GM18507 (cell line): ENCODE measurements at places on chromosomes 1 and 21.

- no peak for DNase-seq
Observed at GRCh38 chr1:10836726-10837125, 40.3 kb upstream of the CASZ1 start.

- DNase-seq, result no peak
Observed at GRCh38 chr1:15633756-15634420, 16.6 kb downstream of the DDI2 start.

DNA sequence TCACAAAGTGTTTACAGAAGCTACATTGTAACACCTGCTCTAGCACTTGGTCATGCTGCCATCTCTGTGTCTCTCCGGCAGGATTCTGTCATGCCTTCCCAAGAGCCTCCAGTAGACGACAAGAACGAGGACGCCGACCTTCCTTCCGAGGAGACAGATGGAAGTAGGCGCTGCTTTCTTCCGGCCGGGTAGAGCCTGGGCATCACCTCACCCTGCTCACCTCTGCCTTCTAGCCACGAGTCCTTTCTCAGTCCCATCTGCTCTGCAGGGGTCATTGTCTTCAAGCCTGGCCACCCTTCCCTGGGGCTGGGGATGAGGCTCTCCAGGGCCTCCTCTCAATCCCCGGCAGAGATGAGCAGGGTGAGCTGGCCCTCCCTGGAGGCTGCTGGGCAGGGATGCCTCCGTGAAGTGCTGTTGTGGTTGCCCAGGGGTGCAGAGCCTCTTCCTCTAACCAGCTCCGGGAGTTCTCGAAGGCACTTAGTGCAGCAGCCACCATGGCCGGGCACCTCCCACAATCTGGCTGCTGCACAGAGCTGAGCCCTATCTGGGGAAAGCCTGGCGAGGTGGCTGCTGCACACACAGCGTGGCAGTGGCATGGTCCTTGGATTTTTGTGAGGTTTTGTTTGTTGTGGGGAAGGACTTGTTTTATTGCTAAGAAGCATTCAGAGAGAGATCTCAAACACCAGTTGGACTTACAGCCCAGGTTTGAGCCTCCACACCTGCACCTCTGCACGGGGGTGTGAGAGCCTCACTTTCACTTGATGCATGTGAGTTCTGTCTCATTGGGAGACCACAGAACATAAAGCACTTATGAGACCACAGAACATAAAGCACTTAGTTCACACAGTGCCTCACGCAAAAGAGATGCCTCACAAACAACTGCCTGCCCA lies 48.4 kb downstream of the FAAP20 start:
- no peak for DNase-seq

DNA sequence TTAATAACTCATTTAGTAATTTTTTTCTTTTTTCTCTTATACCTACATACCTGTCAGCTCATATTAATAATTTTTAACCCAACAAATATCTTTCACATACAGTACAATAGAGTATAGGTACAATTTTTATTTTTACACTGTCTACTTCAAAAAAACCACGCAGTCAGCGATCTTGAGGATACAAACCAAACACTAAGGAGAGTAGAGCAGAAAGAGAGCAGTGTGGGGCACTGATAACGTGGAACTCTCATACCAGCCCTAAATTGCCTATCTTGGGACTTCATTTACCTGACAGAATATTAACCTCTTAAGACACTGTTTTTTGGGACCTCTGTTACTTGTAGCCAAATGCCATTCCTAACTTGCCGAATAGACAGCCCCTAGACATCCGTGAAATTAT lies 5.5 kb downstream of the TRMT1L start:
- no peak for DNase-seq

- DNase-seq, result no peak
Observed at GRCh38 chr21:15366555-15366954, 301.8 kb upstream of the NRIP1 start.

DNA sequence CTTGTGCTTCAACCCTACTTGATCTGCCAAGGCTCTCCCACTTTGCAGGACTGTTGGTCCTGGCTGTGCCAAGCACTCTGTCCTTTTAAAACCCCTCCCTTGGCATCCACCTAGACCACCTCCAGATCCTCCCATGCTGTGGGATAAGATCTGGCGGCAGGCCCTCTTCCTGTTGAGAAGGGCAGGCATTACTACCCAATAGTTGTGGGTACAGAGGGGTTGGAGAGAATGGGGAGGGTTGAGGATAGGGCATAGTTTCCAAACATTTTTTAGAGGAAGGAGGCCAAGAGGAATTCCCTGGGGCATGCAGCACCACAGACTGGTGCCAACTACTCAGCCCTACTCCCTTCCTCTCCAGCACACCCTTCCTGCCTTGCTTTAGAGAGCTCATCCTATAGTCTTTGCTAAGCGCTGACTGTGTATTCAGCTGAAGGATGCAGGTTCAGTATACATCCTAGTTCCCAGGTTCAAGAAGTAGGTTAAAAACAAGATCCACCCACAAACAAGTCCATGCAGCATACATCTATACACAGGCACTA lies 70.7 kb downstream of the TRABD2B start:
- no peak for DNase-seq

DNA sequence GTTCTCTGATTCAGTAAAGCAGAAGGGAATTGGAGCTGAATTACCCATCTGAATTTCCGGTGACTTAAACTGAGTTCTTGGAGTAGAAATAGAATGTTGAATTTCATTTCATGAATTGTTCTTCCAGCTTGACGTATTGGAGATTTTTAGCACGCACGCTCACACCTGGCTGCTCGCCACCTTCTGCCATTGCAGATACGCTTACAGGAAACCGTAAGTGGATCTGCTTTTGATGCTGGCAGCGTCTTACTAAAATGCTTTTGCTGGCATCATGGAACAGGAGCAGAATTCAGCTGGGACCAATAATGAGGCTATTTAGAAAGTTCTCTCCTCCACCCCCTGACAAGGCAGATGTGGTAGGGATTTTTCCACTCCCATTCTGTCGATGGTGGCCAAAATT lies 17.7 kb upstream of the ELAVL4 start:
- DNase-seq, result no peak
